CD4-positive, alpha-beta memory T cell (primary cell): ENCODE measurements at places on chromosomes 1 and 21.

DNA sequence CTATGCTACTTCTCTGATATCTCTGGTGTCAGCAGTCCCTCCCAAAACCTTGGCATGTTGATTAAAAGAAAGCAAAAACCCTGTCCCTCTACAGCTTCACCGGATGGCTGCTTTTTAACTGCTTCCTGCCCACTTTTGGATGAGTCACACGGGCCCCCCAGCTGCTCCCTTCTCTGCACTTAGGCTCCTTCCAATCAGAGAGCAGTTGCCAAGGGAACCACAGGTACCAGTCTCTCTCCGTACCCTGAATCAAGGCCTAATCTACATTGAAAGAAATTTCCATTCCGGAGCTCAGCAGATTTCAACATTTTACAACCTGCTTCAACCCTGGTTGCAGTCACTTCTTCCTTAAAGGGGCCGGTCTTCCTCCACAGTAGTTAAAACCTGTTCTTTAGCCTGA lies 70.6 kb upstream of the GJB5 start:
- no peak for DNase-seq

- DNase-seq, result no peak
Observed at GRCh38 chr1:6819246-6820040, 34.2 kb downstream of the CAMTA1 start.

GRCh38 chr1:150299716-150300115 lies 6.1 kb downstream of the MRPS21 start:
- no peak for DNase-seq

DNA sequence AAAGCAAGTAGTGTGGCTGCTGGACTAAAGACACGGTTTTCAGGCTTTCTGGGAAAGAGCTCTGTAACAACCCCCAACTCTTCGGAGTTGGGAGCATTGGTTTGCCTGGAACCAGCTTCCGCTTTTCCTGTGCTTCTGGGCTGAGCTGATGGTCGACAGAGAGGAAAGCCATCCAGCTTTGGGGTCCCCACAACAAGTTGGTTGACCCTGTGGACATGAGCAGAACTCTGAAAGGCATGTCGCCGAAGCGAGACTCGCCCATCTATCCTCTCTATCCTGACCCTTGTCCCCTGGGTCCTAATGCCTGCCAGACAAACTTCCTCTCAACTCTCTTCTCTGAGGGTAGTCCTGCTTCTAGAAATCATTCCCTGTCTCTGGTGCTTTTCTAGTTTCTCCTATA lies 31.9 kb upstream of the FCGR2A start:
- no peak for DNase-seq

GRCh38 chr1:211356723-211357407 lies 30.2 kb downstream of the TRAF5 start:
- no peak for DNase-seq

DNA sequence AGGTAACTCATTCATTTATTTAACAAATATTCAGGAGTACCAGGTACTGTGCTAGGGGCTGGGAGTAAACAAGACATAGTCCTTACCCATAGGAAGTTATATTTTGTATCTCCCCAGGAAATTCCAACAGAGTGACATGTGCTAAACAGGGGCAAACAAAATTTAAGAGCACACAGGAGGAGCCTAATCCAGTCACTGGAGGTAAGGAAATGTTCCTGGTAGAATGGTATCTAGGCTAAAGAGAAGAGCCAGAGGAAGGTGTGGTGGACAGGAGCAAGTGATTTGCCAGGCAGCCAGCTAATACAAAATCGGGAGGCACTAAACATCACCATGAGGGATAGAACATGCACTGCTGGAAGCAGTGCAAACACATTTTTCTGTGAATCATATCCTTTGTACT lies 10.4 kb downstream of the TEX38 start:
- DNase-seq, result no peak

DNA sequence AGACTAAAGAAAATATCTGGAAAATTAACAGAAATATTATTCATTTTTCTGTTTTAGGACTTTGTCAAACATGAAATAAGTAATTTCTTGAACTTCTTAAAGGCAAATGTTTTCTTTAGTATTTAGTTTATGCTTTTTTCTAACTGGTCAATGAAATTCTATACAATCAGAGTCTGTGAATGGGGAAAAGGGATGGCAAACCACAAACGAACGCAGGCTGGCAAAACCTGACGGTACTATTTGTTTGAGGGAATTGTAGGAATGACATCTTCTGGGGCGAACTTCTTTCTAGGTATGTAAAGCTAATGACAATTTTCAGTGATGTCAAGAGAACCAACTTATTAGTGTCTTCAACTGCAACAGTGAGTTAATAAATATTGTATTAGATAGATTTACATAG lies 156.0 kb downstream of the SIPA1L2 start:
- no peak for DNase-seq

GRCh38 chr1:28296401-28297261 lies 32.2 kb upstream of the MED18 start:
- no peak for DNase-seq

DNA sequence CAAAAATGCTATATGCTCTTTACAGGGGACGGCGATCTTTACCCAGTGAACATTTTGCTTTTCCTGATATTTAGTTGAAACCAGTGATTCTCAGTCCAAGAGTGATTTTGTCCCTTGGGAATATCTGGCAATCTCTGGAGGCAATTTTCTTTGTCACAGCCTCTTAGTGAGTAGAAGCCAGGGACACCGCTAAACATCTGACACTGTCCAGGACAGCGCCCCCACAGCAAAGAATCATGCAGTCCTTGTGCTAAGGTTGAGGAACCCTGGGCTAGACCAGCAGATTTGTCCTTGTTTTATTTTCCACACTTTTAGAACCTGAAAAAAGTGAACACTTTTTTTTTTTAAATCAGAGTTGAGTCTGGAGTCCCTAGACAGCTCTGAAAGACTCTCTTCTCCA lies 13.1 kb downstream of the EVA1C start:
- DNase-seq, result no peak

DNA sequence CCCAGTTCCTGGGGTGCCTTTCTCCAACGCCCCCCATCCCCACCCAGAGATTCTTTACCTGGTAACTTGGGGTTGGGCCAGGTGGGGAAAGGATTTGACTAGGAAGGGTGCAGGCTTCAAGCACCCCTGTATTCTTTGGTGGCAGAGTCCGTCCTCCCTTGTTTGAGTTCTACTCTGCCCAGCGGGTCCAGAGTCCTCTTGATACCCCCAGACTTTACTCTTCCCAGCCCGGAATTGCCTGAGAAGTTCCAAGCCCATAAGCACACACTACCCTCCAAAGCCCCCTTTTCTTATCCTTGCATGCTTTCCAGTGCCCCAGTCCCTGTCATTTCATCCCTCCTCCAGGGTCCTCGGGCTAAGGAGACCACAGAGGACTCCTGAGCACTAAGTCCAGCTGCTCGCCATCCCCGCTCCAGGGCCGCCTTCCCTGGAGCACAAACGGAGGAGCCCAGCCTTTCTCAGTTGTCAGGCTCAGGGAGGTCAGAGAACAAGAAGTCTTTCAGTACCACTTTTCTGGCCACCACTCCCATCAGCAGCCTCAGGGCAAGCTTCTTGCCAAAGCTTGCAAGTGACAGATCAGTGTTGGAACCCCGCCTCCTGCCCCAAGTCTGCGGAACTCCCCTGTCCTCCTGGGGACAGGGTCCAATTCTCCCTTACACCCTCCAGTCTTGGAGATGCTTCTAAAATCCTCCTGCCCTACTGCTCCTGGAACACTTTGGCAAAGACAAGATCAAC lies 12.2 kb downstream of the SLC45A3 start:
- DNase-seq, result no peak

DNA sequence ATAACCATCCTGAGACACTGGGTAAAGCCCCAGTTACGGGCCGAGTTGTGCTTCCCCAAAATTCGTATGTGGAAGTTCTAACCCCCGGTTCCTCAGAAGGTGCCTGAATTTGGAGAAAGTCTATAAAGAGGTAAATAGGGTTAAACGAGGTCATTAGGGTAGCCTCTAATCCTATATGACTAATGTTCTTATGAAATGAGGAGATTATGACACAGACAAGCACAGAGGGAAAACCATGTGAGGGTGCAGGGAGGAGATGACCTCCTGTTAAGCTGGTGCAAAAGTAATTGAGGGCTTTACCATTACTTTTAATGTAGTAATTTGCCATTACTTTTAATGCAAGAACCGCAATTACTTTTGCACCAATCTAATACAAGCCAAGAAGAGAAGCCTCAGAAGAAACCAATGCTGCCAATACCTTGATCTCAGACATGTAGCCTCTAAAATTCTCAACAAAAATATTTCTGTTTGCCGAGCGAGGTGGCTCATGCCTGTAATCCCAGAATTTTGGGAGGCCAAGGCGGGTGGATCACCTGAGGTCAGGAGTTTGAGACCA lies 260.8 kb downstream of the GPATCH2 start:
- DNase-seq, result no peak

DNA sequence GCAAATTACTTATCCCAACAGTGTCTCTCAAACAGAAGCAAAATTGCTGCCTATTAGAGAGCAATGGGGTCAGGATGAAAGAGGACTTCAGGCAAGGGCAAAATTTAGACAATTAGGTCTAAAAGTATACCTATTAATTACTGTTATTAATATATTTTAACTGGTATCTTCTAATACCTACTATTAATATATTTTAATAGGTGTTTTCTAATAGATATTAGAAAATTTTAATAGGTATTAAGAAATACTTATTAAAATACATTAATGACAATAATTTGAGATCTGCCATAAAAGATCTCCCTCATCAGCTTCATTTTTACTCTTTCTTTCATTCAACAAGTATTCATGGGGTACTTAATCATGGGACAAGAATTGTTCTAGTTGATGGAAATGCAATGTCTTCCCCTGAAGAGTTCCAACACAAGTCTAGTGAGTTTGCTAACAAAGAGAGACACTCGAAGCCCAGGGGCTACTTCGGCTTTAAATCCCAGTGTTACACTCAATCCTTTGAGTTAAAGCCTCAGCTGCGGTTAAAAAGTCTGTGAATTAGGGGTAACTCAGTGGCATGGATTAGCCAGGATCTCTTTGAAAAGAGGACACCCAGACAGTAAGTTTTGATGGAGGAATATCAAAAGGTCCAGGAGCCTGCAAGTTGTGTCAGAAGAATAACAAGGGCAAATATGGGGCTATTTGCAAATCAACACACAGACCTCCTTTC lies 44.1 kb downstream of the STYXL2 start:
- no peak for DNase-seq

GRCh38 chr1:201905234-201905890 lies 16.7 kb downstream of the SHISA4 start:
- no peak for DNase-seq

- no peak for DNase-seq
Observed at GRCh38 chr1:197675583-197676208, 99.6 kb downstream of the DENND1B start.

- no peak for DNase-seq
Observed at GRCh38 chr21:38818325-38818723, 12.6 kb downstream of the ETS2 start.

DNA sequence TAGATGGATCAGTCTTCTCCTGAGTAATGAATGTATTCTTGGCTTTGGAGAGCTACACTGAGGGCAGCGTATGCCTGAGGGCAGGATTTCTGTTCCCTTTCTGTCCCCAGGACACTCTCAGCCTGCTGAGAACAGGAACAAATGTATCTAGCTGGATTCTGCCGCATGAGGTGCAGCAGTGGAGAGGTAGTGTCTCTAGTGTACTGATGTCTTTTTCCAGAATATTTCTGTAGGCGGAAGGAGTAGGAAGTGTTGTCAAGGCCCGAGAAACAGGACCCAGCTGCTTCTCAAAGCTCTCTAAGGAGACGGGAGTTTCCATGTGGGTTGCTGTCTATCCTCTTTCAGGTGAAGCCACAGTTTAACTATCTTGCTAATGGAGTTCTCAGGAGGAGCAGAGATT lies 65.5 kb downstream of the MT1HL1 start:
- no peak for DNase-seq

DNA sequence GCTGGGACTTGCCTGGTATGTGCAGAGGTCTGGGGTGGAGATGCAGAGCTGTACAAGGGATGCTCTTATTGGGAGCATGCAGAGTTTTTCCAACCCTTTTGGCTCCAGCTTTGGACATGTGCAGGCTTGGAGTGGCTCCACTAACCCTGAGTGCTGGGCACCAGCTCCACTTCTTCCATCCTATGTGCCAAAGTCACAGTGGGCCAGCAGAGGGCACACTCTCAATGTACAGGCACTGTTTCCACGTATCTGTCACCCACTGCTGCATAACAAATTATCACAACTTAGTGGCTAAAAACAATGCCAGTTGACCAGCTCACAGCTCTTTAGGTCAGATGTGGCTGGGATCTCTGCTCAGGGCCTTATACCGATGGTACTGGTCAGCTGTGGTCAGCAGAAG lies 631.8 kb downstream of the AJAP1 start:
- peak; percentile 34 for DNase-seq

DNA sequence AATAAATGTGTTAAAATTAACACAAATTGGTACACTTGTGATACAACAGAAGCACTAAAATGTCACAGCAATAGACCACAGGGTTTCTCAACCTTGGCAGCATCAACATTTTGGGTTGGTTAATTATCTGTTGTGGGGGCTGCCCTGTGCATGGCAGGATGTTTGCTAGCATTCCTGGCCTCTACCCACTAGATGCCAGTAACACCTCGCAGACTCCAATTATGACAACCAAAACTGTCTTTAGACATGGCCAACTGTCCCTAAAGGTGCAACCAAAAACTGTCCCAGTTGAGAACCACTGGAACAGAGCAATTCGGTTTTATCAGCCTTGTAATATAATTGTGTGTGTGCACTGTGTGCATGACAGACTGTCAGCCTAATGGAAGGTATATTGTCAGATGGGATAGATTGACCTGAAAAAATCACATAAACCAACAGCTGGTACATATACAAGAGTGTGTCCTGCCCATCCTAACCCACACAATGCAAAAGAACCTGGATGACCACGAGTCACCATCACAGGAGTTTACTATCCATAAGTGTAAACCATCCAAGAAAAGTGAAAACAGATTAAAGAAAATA lies 13.5 kb upstream of the ERG start:
- no peak for DNase-seq

- no peak for DNase-seq
Observed at GRCh38 chr1:189751311-189751710, 726.4 kb downstream of the BRINP3 start.
